Suprapubic skin (tissue), 4 donors: ENCODE measurements at places on chromosomes 1 and 21.

DNA sequence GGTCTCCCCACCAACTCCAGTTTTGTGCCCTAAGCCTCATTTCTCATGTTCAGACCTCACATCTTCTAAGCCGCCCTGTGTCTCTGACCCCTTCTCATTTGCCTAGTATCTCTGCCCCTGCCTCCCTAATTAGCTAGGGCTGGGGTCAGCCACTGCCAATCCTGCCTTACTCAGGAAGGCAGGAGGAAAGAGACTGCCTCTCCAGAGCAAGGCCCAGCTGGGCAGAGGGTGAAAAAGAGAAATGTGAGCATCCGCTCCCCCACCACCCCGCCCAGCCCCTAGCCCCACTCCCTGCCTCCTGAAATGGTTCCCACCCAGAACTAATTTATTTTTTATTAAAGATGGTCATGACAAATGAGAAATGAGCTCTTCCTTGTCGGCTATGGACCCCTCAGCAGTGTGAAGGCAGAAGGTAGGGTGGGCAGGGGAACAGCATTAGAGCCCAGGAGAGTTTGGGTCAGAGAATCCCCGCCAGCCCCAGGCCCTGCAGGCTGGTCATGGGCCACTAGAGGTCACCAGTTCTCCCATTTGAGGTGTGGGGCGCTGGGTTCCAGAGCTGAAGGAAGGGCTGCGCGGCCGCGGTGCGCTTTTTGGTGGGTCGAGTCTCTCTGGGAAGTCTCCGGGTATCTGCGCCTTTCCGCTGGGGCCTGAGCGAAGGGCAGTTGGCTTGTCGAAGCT, 11.5 kb downstream of the ADAMTSL4 start:
- peak; percentile 94 for DNase-seq

- DNase-seq: no peak
These were observed 590.4 kb downstream of the PLPP3 start for GRCh38 chr1:55988963-55989452.

DNA sequence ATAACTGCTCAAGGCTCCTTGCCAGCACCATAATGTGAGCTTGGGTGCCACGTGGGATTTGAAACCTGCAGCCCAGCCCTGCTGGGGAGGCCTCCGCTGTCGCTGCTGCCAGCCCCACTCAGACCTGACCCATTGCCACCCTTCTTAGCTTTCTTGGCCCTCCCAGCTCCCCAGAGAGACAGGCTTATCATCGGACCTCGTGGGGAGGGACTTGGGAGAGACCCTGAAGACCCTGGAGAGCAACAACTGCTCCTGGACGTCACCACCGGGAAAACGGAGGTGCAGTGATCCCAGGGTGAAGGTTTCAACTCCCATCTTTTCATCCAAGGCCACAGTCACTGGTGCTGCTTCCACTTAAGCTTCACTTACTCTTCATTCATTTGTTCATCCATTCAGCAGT, 596.1 kb downstream of the PTPRU start:
- DNase-seq: no peak

- DNase-seq: no peak
These were observed 29.9 kb downstream of the ADAM30 start for GRCh38 chr1:119866451-119866850.

GRCh38 chr1:227422581-227422980, 104.3 kb upstream of the CDC42BPA start:
- DNase-seq: no peak

GRCh38 chr1:240586006-240586405, 25.9 kb downstream of the GREM2 start:
- no peak for DNase-seq

DNA sequence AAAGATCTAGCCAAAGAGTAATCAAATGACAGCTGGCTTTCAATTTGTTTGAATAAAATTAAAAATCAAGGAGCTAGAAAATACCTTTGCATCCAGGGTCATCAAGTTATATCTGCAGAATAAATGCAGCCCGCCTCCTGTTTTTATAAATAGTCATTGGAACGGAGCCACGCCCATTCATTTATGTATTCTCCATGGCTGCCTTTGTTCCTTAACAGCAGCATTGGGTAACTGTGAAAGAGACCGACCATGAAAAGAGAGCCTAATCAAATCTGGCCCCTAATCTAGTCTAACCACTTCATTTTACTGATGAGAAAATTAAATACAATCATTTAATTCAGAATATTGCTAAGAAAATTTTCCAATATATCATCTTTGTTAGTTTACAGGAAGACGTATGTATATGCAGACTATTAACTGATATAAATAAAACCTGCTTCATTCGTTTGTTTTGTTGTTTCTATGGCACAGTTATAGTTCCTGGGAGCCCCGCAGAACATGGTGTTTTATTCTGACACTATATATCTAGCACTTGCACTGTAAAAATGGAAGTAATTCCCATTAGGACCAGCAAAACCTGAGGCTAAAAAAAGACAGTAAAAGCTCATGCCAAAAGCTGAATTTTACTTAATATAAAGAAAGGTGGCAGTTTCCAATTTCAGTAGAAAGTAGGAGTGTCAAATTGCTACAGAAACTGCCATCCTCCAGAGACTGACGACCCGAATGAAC, 111.8 kb upstream of the PALMD start:
- DNase-seq: no peak

DNA sequence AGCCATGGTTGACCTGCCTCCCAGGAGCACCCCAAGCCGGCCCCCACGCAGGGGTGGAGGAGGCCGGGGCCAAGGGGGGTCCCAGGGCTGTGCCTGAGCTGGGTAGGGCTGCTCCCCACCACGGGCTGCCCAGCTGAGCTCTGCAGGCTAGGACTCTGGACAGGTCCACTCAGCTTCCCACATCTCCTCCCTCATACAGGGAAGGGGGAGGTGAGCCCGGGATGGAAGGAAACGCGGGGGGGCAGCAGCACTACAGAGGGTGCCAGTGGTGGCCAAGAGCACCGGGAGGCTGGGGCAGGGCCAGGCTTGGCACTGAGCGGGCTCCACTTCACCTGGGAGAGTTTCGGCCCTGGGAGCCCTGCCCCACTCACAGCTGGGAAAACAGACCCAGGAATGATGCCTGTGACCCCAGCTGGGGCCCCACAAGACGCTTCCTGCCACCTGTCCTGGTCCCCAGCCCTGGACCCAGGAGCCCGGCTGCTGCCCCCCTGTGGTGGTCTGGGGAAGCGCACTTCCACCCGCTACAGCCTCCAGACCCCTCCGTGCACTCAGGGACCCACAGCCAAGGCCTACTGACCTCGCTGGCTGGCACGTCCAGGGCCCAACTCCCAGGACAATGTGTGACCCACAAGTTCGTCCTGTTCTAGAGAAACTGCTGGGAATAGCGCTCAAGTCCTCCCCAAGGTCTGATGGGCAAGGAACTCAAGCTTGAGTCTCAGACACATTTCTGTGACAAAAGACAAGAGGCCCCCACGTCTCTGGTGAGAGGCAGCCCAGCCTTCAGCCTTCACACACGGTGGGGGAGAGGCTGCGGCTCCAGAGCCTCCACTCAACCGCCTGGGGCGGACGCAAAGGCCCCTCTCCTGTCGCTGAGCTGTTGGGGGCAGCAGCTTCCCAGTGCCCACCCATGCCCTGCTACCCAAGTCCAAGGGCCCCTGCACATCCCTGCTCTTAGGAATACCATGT, 3.0 kb downstream of the AURKAIP1 start:
- DNase-seq: no peak

DNA sequence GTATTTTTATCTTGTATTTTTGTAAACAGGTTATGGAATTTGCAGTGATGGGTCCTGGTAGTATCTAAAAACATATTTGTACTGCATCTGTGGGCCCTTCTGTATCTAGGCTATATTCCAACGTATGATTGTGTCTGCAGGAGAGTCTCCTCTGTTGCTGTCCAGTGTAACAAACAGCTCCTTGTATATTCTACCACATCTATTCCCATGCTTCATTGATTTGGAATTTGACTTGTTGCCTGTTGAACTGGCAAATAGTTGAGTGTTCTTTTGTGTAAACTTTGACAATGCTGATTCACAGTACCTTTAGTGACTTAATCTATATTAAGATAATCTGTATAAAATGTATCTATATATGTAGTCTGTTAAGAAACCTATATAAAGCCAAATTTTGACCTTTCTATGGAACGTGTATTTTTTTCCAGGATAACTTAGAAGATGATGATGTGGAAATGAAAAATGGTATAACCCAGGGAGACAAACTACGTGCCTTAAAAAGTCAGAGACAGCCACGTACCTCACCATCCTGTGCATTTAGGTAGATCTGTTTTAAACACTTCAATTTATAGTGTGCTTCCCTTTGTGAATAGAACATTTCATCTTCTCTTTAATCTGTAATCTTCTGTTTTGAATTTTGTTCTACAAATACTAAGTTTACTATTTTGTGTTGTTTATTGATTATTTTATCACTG, 43.4 kb upstream of the GPR88 start:
- DNase-seq: no peak

- DNase-seq: no peak
These were observed 11.0 kb upstream of the RGS18 start for GRCh38 chr1:192147221-192147620.

GRCh38 chr1:178713259-178713658, 11.8 kb upstream of the RALGPS2 start:
- DNase-seq: no peak

GRCh38 chr1:206911064-206911663, 10.6 kb downstream of the FCMR start:
- DNase-seq: no peak

- no peak for DNase-seq
These were observed 29.0 kb downstream of the GREM2 start for GRCh38 chr1:240582953-240583352.

DNA sequence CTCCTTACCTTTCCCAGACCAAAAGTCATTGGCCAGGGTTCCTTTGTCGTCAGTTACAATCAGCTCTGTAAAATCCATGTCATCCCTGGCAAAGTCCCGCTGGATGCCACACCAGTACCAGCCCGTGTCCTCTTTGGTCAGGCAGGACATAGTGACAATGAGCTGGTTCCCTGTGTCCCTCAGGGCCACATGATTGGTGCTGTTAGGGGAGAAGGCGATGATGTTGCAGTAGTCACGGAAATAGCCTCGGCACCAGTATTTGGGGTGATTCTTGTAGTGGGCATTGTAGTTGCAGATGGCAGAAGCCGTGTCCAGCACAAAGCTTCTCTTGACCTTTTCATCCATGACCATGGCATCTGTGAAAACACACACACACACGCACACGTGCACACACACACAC, 14.8 kb downstream of the ADORA3 start:
- no peak for DNase-seq

DNA sequence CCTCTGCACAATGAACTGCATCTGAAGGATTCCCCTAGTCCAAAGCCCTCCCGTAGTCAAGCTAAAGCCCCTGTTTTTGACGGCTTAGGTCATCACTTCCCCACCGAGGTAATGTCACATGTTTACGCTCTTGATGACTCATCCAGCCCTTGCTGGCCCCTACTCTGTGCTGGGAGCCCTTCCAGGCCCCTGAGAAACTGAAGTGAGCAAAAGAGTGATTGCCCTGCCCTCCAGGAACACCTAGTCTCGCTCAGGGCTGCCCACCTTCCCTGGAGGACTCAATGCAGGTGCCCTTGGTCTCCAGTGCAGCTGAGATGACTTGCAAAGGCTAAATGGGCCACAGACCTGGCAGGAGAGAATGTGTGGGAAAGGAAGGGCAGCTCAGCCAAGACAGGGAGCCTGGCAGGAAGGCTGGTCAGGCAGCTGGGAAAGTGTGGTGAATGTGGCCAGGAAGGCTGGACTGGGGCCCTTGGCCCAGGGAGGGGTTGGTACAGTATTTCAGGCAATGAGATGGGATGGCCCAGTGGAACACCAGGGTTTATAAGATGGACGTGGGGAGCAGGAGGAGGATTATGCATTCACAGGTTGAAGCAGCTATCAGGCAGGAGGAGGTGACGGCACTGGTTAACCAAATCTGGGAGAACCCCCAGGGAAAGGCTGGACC, 345.6 kb downstream of the NPHP4 start:
- no peak for DNase-seq

GRCh38 chr1:162380061-162380846, 1.3 kb upstream of the C1orf226 start:
- peak; percentile 34 for DNase-seq

DNA sequence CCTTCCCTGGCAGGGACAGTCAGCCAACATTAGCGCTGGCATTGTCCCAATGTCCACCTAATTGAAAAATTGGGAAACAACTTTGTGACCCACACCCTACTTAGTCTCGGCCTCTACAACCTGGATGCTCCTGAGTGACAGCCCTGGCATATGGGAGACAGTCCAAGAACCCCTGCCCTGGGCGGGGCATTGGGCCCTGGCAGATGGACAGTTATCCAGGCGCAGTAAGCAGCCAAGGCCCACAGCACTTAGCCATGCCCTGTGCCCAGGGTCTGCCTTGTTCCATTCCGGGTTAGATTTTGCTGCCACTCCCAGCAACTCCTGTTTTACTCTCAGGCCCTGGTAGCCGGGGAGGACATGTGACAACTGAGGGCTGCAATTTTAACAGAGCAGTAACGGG, 50.3 kb downstream of the NFASC start:
- DNase-seq: no peak

- DNase-seq: no peak
These were observed 192.4 kb downstream of the LRRIQ3 start for GRCh38 chr1:74005533-74005932.

DNA sequence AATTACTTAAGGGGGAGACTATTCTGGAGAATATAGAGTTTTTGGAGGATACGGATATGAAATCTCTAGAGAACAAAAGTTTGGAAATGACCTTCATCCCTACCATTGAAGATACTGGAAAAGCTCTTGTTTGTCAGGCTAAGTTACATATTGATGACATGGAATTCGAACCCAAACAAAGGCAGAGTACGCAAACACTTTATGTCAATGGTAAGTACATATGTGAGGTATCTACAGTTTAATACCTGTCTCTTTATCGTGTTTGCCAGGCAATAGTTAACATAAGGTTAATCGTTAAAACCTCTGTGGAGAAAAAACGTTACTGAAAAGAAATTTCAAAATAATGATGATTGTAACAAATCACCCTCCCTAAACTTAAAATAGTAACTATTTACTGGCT, 11.8 kb downstream of the VCAM1 start:
- no peak for DNase-seq

DNA sequence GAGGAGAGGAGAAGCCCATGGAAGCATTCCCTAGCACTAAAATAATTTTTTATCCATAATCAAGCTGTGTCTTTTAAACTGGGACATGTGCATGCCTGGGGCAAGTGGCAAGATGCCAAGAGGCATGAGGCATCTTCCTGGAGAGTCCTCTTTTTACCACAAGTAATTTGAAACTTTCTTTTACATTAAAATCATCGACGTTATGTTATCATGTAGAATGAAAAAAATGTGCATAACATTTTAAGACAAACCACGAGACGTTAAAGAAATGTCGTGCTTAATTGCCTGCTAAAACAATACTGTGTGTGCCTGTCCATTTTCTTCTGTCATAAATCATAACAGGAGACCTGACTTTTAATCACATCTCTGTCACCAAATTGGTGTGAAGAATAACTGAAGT, 1.5 kb downstream of the STYXL2 start:
- DNase-seq: no peak
